ENCODE measurements at places on chromosomes 5 and 9.
A peak's percentile ranks its signal among the peaks of the same experiment; 100 is the strongest.

DNA sequence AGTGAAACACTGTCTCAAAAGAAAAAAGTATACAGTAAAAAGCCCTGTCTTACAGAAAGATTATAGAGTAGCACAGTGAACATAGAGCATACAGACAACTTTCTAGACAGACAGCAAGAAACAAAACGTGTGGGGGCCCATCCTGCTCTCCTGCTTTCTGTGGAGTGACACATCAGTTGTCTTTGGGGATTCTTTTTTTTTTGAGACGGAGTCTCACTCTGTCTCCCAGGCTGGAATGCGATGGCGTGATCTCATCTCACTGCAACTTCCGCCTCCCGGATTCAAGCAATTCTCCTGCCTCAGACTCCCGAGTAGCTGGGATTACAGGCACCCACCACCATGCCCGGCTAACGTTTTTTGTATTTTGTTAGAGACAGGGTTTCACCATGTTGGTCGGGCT, 14.9 kb downstream of the CDHR2 start:
- no peak for DNase-seq

DNA sequence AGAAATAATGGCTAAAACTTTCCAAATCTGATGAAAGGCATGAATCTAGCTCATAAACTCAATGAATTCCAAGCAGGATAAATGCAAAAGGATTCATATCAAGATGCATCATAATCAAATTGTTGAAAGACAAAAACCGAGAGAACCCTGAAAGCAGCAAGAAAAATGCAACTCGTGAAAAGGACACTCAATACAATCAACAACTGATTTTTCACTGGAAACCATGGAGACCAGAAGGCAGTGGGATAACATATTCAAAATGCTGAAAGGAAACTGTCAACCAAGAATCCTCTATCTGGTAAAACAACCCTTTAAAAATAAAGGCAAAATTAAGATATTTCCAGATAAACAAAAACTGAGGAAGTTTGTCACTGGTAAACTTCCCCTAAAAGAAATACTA, 9.5 kb downstream of the FBXL17 start:
- DNase-seq = no peak

DNA sequence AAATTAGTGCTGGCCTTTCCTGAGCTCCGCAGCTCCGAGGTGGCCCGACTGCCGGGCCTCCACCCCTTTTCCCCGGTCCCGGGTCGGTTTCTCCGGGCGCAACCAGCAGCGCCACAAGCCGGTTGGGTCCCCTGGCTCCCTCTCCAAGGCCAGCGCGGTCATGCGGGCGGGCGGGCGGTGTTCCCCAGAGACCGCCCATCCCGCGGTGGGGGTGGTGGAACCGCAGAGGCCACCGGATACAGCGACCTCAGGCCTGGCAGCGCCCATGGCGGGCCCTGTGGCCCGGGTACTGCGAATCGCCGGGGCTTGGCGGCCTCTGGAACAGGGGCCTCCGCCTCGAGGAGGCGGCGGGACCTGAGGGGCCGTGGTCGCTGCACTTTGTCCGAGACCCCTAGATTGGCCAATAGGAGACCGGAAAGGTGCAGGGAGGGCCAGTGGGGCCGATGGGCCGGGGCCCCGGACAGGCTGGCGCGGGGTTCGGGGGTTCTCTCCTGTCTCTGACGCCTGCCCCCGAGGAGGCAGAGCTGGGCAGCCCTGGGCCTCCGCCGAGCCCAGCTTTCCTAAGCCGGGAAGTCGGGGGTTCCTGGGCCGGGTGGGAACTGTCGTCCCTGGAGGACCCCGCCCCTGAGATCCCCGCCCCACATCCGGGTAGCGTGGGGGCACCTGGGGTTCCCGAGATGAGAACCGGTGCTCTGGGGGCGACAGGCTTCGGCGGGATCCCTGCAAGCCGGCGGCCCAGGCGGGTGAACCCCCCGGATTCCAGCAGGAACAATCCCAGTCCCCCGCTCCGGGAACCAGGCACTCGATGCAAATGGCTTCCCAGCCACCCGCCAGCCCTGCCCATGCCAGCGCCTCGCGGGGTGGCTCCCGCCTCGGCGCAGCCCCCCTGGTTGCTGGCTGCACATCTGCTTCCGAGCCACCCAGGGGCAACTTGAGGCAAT, 293.9 kb downstream of the ZSWIM6 start:
- DNase-seq = peak; percentile 34

- DNase-seq = no peak
These were observed 22.7 kb upstream of the CDKN2B start for GRCh38 chr9:22031655-22032411.

- DNase-seq = no peak
These were observed 5.9 kb downstream of the FAM163B start for GRCh38 chr9:133603135-133603927.

DNA sequence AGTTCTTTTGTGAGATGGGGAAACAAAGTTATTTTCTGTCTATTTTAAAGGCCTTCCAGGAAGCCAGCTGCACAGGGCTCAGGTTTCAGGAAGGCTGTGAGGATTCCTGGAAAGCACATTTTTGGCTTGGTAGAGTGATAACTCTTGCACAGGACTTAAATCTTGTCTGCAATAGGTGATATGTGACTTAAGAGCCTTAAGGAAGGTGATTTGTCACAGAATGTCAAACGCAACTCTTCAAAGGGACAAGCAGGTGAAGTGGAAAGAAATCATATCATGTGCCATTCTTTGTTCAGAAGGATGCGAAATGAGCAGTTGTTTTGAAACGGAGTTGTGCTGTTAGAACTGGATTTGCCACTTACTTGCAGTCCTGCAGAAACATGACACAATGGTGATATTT, 459.3 kb downstream of the MAT2B start:
- DNase-seq = no peak

GRCh38 chr5:98786191-98786853, 12.9 kb downstream of the RGMB start:
- no peak for DNase-seq

DNA sequence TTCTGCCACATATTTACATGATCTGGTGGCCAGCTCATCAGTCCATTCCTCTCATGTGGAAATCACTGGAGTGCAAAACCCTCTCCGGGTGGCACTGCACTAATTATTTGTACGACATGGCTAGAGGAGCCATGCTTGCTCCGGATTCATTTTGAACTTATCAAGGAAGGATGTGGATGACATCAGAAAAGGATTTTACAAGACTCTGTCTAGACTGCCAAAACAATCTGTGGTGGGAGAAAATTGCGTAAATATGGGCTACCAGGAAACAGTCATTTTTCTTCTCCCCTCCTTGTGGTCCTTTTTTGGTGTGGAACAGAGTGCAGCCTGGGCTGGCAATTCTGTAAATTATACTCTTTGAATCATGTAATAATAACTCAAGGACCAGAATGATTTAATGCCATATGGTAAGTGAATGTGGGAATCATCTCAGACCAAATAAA, 123.4 kb upstream of the IFNE start:
- DNase-seq = no peak

- no peak for DNase-seq
These were observed 147.5 kb downstream of the NTRK2 start for GRCh38 chr9:84817038-84817437.

- DNase-seq = no peak
These were observed 7.7 kb upstream of the DMRT2 start for GRCh38 chr9:1042466-1042865.

DNA sequence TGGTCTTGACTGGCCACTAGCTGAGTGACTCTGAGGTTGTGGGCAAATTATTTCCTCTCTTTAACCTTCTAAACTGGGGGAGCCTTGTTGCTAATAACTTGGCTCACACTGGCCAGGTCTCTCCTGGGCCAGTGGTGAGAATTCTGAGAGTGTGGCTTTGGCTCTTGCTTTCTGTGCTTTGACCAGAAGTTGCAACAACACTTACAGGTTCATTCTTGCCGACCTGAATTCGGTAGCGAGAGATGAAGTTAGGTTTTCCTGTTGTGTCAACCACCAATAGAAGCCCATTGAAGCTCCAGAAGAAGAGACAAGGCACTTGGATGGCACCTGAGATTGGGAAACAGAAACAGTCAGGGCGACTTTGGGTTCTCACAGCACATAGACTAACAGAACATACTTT, 19.8 kb downstream of the FAXDC2 start:
- DNase-seq = no peak

GRCh38 chr5:132480893-132481595, 9.5 kb downstream of the IRF1 start:
- DNase-seq = no peak

DNA sequence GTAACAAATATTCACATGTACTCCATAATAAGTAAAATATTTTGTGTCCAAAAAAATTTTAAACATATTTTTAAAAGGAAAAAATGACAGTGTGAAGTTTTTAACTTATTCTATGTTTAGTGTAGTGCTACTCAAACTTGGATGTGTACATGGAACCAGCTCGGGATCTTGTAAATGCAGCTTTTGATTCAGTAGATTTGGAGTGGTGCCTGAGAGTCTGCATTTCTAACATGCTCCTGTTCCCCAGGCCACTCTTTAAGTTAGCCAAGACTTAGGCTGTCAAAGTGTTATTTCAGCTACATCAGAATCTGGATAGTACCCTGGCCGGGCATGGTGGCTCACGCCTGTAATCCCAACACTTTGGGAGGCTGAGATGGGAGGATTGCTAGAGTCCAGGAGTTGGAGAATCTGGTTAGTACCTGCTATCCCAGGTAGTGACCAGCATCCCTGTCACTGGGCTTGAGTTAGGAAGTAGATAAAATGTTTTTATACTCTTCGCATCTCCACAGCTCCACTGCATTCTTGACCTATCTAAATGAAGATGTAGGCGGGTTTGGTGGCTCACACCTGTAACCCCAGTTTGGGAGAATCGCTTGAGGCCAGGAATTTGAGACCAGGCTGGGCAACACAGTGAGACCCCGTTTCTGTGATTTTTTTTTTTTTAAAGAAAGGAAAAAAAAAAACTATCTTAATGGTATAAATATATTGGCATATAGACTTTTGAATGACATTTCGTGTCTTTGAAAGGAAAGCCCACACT, 60.7 kb upstream of the TTC23L start:
- DNase-seq = no peak
